ENCODE measurements at places on chromosomes 2 and 18.

DNA sequence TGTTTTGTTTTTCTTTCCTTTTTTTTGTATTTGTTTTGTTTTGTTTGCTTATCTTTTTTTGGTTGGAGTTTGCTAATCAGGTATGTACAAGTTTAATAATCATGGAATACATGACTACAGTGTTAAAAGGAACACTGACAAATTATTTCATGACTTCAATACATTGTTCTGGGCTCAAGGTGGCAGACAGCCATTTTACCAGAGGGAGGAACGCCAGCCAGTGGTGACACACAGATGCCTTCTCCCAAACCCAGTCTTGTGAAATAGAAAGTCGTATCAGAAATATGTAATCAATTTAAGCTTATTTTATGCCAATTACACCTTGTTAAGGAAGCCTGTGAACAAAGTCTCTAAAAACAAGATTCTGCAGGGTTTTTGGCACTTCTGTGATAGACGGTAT lies 264.0 kb upstream of the EPHA4 start:
- DNase-seq: no peak

DNA sequence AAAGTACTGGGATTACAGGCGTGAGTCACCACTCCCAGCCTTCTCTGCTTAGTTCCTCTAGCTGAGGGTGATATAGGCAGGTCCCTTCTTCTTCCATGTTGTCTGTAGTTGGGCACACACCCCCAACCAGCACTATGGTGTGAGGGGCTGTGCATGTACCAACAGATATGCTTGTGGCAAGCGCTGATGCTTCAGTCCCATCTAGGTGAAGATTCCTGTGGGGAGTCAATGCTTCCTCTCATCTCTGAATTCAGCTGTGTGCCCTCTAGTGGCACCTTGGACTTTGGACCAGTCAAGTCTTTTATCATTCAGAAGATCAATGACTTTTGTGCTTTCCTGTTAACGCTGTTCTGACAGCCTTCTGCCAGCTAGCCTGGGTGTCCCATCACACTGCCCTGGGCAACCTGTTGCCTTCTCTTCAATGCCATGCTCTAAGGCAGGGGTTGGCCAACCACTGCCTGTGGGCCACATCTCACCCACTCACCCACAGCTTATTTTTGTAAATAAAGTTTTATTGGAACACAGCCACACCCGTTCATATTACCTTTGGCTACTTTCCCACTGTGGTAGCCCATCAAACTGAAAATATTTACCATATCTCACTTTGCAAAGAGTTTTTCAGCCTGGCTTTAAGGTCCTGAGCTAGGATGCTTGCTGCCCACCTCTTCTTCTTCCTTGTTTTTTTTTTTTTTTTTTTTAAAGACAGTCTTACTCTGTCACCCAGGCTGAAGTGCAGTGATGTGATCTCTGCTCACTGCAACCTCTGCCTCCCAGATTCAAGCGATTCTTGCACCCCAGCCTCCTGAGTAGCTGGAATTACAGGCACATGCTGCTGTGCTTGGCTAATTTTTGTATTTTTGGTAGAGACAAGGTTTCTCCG lies 51.0 kb downstream of the NPAS2 start:
- no peak for DNase-seq

GRCh38 chr2:237704501-237705434 lies 77.4 kb downstream of the LRRFIP1 start:
- no peak for DNase-seq

GRCh38 chr2:73701968-73702665 lies 35.0 kb downstream of the TPRKB start:
- no peak for DNase-seq

- no peak for DNase-seq
Measured at GRCh38 chr2:182834293-182834692, 32.1 kb downstream of the FRZB start.

- no peak for DNase-seq
Measured at GRCh38 chr2:144459286-144459685, 60.6 kb downstream of the ZEB2 start.

GRCh38 chr2:28292491-28292890 lies 100.2 kb upstream of the FOSL2 start:
- no peak for DNase-seq
